SHP77 (cell line): ENCODE measurements at places on chromosomes 12 and 14.

DNA sequence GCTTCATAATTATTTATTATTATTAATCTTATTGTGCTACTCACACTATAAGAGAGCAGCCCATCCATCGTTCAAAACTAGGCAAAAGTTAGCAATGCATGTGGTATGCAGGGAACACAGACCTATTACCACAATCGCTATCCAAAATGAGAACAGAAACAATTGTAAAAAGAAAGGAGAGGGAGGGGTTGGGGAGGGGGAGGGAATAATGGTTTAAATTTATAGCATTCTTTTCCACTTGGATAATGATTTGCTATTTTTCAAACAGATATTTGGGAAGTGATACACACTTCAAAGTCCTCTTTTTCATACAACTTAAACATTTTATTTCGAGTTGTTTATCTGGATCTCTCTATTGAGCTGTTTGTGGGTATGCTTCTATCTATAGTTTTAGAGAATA is 248.6 kb upstream of the SOX5 start:
- DNase-seq: no peak

DNA sequence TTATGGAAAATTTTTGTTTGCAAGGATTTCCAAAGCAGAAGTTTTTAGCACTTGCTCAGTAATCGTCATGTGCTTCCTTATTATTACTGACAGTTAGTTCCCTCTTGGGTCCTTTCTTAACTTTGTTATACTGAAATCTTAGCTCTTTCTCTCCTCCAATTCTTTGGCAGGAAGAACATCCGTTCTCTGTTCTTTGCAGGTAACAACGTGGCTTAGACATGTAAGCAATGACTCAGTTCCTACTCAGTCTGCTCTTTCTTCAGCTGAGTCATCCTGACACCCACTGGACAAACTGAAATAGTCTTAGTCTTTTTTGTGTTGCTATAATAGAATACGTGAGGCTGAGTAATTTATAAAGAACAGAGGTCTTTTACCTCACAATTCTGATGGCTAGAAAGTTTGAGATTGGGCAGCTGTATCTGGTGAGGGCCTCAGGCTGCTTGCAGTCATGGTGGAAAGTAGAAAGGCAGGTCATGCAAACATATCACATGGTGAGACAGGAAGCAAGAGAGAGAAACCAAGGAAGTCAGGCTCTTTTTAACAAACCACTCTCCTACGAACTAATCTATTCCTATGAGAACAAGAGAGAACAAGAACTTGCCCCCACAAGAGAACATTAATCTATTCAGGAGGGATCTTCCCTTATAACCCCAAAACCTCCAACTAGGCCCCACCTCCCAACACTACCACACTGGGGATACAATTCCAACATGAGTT is 49.2 kb downstream of the TESPA1 start:
- no peak for DNase-seq

GRCh38 chr12:110536834-110537604 is 34.9 kb downstream of the RAD9B start:
- no peak for DNase-seq

GRCh38 chr12:117046425-117046824 is 52.8 kb downstream of the TESC start:
- no peak for DNase-seq

GRCh38 chr12:13428538-13429265 is 232.2 kb downstream of the EMP1 start:
- no peak for DNase-seq

DNA sequence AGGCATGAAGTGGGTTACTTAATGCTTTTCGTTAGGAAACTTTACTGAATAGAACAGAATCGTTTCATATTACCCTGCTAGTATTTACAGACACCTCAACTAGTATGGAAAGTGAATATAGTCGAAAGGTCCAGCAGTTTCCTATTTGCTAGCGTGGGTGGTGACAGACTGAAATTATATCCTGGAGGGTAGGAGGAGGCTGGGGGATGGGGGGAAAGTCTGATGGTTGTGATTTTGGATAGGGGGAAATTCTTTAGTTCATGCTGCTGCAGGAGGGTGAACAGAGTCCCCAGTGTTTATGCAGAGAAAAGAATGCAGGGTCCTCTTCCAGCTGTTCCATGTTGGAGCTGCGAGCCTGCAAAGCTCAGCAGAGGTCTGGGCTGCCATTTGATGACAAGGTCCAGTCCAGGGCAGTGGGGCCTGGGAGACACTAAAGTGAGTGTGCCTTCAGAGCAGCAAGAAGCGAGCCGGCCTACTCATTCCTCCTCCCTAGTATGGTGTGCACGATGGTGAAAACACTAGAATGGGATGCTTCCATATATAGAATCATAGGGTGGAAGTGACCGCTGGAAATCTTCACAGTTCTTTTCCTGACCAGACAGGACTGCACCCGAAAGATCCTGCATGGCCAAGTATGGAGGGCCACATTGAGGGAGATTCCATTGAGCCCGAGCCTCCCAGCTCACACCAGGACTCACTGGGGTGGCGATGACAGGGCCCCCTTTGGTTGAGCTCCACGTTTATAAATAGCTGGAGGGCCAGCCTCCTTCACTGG is 2.1 kb downstream of the SAMD4A start:
- no peak for DNase-seq

DNA sequence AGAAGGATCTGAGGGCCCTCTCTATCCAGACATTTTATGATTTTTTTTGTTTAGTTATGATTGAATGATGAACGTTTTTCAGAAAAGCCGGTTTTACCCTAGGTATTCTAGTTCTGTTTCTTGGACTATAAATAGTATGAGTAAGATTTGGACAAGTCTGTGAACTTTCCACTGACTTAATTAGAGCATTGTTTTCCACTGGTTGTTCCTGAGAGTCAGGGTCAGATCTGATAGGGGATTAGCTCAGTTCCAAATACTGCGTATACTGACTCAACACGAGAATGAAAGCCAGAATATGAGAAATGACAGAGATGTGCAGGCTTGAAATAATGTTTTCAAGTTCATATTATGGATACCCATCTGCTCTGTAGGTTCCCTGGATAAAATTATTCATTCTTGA is 361.6 kb downstream of the AEBP2 start:
- no peak for DNase-seq

- no peak for DNase-seq
These were observed 601.4 kb downstream of the C12orf50 start for GRCh38 chr12:87427770-87428169.

GRCh38 chr12:98504368-98504617 is 11.1 kb upstream of the TMPO start:
- DNase-seq: no peak

DNA sequence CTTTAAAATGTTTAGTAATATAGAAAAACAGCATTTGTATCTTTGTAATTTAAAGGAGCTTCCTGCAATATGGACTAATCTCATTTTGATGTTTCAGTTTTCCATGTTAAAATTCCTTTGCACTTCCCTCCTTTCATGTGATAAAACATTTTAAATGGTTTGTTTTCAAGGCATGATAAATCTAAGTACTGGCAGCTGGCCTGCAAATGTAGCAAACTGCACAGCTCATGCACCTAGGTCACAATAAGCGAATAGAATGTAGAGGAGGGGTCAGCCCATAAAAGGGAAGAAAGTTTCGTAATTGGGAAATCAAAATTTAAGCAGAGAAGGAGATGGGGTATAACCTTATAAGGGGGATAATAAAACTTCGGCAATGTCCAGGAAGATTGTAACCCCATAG is 80.0 kb upstream of the KCNH3 start:
- no peak for DNase-seq

DNA sequence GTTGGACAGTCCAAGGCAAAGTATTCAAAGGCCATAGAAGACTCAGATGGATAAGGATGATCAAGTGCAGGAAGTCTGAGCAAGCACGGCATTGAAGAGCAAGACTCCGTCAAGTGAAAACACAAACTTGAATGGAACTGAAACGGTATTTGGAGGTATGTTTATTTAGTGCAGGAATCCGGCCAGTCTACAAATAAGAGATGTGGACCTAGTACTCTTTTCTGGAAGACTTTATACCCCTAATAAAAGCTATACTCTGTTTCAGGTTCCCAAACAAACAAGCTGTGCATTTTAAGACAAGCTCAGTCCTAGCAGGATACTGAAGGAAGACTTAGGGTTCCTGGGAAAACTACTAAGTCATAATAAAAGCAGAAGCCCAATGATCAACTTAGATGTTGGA is 100.8 kb upstream of the NEDD1 start:
- no peak for DNase-seq

DNA sequence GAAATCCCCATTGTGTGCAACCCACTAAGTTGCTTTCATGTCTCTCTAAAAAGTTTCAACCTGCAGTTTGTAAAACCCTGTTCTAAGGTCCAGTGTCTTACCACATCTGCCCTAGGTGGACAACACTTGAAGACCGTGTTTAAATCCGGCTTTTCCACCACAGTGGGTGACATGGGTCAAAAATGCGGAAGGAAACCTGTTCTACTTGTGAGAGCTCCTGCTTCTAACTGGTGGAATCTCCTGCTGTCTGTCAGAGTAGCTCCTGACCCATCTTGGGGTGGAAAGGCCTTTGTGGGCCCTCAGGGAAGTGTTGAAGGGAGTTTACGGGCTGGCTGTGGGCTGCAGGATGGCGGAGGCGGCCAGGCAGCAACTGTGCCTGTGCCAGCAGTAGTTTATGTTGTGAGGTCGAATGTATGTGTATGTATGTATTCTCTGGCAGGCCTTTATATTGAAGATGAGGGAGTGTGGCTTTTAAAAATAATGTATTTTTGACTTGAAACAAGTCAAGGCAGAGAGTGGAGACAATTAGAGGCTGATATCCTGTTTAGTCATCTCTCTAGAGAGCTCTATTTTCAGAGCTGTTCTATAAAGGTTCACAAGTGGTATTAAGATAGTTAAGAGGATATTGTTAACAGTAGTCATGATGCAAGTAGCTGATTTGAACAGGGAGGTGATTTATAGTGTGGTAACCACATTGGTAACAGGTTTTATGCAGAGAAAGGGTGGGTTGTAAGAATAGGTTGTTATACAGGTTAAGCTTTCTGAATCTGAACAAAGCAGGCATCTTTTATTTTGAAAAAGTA is 67.0 kb downstream of the PRKCH start:
- no peak for DNase-seq

- peak; percentile 42 for DNase-seq
These were observed 8.6 kb downstream of the SETD1B start for GRCh38 chr12:121812320-121812871.

DNA sequence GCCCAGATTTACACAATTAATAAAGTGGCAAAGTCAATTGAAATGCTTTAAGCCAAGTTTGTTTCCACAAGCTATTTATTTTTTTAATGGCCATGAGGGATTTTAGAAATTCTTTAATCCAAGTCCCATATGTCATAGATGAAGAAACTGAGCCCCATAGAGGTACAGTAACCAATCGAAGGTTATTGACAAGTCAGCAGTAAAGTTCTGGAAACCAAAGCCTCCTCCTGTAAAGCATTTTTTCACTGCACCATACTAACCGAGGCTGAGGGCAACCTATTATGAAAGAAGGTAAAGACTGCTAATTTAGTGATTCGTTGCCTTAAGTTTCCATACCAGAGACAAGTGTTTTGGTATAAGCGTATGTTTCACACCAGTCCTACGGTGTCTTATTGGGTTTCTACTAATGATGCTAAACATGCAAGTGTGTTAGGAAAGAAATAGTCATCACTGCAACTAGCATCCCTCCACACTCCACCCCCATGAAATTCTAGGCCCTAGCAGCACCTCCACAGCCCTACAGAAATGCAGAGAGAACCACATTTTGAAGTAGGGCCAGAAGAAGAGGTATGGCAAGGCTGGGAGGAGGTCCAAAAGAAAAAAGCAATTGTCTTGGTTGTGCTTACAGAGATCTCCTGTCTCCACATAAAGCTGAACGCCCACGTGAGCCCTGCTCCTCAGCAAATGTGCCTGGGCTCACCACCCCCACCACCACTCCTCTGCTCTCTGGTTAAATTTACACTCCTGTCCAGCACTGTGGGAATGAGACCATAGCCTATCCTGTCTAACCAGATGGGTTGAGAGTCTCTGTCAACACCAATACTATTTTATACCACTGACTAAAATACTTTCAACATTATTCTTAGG is 271.1 kb upstream of the G2E3 start:
- no peak for DNase-seq

GRCh38 chr12:5505116-5505515 is 73.2 kb downstream of the NTF3 start:
- no peak for DNase-seq

- no peak for DNase-seq
These were observed 400.7 kb downstream of the NUAK1 start for GRCh38 chr12:105738051-105738450.

DNA sequence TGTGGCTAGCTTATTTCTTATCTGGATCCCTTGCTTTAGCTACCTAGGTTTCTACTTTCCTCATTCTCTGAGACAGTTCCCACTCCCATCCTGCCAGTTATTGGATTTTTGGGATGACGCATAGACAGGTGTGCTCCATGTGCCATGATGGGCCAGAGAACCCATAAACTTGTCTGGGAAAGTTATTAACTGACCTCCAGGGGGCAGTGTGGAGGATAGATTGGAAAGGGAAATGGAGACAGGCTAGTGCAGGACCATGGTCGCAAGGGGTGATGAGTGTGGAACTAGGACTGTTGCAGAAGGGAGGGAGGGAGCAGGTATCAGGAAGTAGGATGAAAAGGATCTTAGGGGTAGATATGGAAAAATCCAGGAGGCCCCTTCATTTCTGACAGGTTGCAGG is 80.3 kb downstream of the ESRRB start:
- peak; percentile 40 for DNase-seq

GRCh38 chr14:66965831-66966230 is 223.4 kb upstream of the GARIN2 start:
- no peak for DNase-seq

GRCh38 chr14:50979941-50980850 is 35.9 kb upstream of the PYGL start:
- DNase-seq: no peak

GRCh38 chr14:87186737-87187136 is 806.2 kb downstream of the GALC start:
- no peak for DNase-seq

- DNase-seq: no peak
These were observed 593 bp downstream of the PIP4P1 start for GRCh38 chr14:20460458-20461224.

DNA sequence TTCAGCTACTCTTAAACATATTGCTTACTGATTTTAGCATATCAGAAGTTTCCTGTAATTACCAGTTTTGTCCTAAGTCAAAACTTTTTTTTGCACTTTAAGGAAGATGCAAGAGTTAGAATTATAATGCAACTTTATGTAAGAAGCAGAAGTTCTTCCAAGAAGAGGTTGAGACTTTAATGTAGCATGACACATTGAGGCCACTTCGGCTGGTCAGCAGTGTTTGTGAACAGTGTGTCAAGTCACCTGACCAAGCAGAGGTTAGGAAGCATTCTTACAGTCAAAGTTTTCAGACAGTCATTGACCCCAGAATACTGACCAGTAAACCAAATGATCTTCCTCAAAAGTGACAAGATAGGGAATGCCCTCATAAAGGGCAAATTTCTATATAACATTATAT is 15.2 kb downstream of the FGFR1OP2 start:
- no peak for DNase-seq
